Smooth muscle cell of the brain vasculature (primary cell): ENCODE measurements at places on chromosomes 1 and 21.

DNA sequence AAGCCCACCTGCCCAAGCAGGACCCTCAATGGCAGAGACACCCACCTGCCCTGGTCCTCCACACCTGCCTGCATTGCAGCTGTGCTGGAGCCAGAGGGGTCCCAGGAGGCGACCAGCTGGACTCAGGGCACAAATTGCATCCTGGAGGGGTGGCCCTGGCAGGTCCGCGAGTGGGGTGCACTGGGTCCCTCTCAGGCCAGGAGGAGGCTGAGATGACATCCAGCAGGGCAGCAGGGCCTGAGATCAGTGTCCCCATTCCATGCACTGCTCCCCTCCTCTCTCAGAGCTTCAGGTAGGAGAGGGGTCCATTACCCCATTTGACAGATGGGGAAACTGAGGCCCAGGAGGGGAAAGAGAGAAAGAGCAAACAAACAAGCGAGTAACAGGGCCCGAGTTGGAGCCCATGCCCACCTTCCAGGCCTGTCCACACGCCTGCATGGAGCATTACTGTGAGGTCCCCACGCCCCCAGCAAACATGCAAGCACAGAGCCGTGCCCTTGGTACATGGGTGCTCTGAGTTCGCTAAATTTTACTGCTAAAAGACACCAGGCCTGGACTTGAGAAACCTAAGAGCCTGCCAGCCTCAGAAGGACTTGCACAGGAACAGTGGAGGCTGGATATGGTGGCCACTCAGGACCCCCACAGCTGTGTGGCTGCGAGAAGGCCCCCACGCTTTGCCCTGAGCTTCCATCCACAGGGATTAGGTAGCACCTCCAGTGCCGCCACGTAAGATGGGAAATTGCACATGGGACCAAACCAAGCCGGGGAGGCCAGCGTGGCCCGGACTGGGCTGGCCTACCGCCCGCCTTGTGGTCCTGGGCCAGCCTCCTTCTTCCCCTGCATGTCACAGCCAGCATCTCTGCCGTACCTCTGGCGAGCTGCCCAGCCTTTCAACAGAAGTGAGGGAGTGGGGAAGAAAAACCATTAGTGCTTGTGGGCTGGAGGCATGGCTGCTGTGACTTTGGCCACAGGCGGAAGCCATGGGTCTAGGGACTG lies 7.4 kb downstream of the WNT3A start:
- no peak for DNase-seq

GRCh38 chr1:172662464-172663109 lies 3.7 kb downstream of the FASLG start:
- DNase-seq, result peak; percentile 29

DNA sequence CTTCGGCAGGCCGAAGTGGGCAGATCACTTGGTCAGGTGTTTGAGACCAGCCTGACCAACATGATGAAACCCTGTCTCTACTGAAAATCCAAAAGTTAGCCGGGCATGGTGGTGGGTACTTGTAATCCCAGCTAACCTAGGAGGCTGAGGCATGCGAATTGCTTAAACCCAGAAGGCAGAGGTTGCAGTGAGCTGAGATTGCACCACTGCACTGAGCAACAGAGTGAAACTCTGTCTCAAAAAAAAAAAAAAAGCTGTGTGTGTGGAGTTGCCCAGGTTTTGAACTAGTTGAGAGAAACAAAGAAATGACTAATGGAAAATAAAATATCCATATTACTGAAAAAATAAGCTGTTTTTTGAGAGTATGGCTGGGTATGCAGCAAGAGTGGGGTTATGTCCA lies 100.2 kb downstream of the GTF2B start:
- no peak for DNase-seq

GRCh38 chr1:56434740-56435139 lies 144.6 kb downstream of the PLPP3 start:
- DNase-seq, result no peak
